ENCODE measurements at places on chromosomes 5 and 9.

GRCh38 chr9:100056561-100056960 lies 42.2 kb downstream of the ERP44 start:
- H3K4me3 ChIP-seq, result no peak overlapping the region
- H3K36me3 ChIP-seq, result no peaks in the 10 kb centered on the region
- no peaks in the 10 kb centered on the region for H3K27me3 ChIP-seq
- DNase-seq, result no peak
- no peaks in the 10 kb centered on the region for H3K4me1 ChIP-seq

DNA sequence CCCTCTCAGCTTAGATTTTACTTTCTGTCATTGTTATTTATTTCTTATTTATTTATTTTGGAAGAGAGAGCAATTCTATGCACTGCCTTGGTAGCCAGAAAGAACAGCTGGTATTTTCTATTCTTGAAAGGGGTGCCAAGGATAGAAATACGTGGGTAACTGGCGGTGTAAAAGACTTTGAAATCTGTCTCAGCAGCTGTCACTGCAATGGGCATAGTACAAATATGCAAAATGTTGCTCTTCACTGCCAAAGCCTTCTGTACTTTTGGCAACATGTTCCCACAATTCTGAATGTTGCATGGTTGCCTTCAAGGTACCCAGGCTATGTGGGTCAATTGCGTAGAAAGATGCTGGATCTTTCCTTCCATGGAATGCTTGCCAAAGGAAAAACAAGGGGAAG lies 230.2 kb upstream of the EDIL3 start:
- H3K4me3 ChIP-seq, result no peak overlapping the region
- H3K27me3 ChIP-seq, result no peaks in the 10 kb centered on the region
- no peaks in the 10 kb centered on the region for H3K4me1 ChIP-seq
- DNase-seq, result no peak

DNA sequence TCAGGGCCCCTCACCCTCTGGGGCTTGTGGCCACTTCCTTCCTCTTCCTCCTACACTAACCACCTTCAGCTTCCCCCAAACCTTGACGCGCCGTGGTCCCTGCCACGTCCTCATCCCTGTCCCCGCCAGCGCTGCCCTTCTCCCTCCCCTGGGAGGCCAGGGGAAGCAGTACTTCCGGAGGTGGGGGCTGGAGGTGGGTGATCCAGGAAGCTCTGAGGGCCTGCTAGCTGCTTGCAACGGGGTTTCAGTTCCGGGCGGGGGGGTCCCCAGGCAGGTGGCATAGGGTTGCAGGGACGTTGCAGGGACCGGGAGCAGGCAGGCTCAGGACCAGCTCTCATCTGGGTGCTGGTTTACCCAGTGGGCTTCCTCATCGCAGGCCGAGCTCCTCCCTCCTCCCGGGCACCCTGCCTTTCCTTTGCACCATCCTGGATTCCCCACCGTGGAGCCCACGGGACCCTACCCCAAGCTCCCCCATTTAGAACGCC lies 70.0 kb downstream of the RXRA start:
- H3K27me3 ChIP-seq, result no peaks in the 10 kb centered on the region
- no peak for DNase-seq
- no peak overlapping the region for H3K27ac ChIP-seq
- no peaks in the 10 kb centered on the region for H3K36me3 ChIP-seq
- H3K4me1 ChIP-seq, result no peaks in the 10 kb centered on the region

DNA sequence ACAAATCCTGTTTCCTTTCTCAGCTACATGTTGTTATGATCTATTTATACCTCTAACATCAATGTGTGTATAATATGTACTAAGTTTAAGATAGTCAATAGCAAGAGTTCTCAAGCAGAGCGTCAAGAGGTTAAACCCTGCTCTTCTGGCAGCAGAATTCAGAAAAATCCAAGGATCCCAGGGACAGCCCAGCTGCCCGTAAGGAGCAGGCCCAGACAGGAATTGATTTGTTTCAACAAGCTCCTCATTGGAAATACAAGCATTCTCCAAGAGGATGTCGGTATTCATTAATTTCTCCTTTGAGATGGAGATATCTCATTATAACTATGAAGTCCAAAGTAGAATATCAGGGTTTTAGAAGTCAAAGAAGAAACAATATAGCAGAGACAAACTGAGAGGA lies 14.9 kb downstream of the EFNA5 start:
- peaks cover 26% of the 10 kb centered on the region for H3K36me3 ChIP-seq
- peak overlapping the region; percentile 13 for H3K4me3 ChIP-seq
- H3K27ac ChIP-seq, result peak overlapping the region; percentile 21
- no peak for DNase-seq
- H3K27me3 ChIP-seq, result no peaks in the 10 kb centered on the region

- H3K27me3 ChIP-seq, result no peaks in the 10 kb centered on the region
- no peak overlapping the region for H3K4me3 ChIP-seq
- DNase-seq, result no peak
- no peaks in the 10 kb centered on the region for H3K36me3 ChIP-seq
- no peak overlapping the region for H3K27ac ChIP-seq
- H3K4me1 ChIP-seq, result peaks cover 12% of the 10 kb centered on the region
Observed at GRCh38 chr5:164009621-164010020, 504.2 kb downstream of the MAT2B start.

DNA sequence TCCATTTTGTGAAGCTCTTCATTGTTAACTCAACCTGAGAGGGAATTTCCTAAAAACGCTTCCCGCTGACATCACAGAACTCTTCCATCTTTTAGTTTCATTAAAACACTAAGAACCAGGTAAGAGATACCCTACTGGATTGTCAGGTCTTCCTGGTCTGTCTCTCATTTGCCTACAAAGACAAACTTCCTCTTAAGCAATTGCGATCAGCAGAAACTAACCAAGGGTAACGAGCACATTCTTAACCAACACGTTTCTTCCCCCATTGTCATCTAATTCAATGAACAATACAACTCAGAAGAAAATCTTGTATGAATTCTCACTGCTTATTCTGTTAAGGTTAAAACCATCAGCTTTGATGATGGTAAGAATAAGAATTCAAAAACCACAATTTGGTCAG lies 6.6 kb downstream of the FBXW11 start:
- peaks cover 29% of the 10 kb centered on the region for H3K36me3 ChIP-seq
- H3K4me3 ChIP-seq, result no peak overlapping the region
- peaks cover 60% of the 10 kb centered on the region for H3K4me1 ChIP-seq

DNA sequence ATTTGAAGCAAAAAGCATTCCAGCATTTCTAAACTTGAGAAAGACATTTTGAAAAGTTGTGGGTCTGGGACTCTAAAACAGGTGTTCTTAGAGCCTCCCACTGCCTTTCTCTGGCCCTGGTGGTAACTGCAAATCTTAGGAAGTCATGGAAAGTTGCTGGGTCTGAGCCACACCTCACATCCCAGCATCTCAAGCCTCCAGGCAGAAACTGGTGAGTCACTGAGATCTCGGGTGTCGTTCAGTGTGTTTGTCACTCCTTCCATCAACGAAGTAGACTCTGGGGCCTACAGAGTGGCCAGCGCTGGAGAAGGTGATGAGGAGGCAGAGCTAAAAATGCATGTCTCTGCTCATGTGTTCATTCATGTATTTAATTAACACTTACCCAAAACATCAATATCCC lies 59.6 kb upstream of the C5orf58 start:
- H3K27me3 ChIP-seq, result peaks cover 35% of the 10 kb centered on the region
- H3K4me1 ChIP-seq, result no peaks in the 10 kb centered on the region
- H3K4me3 ChIP-seq, result no peak overlapping the region
- no peaks in the 10 kb centered on the region for H3K36me3 ChIP-seq
- DNase-seq, result peak; percentile 24

- peaks cover 21% of the 10 kb centered on the region for H3K27me3 ChIP-seq
- no peak overlapping the region for H3K4me3 ChIP-seq
- H3K36me3 ChIP-seq, result no peaks in the 10 kb centered on the region
- no peaks in the 10 kb centered on the region for H3K4me1 ChIP-seq
- DNase-seq, result no peak
Observed at GRCh38 chr9:108722396-108722795, 133.4 kb downstream of the ACTL7B start.

GRCh38 chr9:89887286-89887685 lies 282.5 kb downstream of the GADD45G start:
- no peak for DNase-seq
- H3K36me3 ChIP-seq, result no peaks in the 10 kb centered on the region
- no peaks in the 10 kb centered on the region for H3K4me1 ChIP-seq
- no peak overlapping the region for H3K27ac ChIP-seq
- H3K27me3 ChIP-seq, result peaks cover 48% of the 10 kb centered on the region

DNA sequence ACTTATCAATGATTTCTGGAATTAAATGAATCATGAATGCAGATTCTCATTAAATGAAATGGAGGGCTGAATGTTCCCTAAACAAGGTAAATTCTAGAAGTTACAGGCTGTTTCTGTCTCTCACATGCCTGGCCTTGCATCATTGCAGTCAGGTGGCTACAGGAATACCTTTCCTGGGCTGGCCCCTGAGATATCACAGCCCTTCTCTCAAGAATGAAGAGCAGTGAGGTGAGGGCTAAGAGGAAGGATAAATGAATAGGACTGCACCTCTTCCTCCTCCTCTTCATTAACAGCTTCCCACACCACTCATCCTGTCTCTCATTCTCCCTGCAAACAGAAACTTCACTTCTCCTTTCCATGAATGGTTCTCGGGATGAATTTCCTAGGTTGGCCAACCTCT lies 22.5 kb downstream of the ARHGEF28 start:
- H3K36me3 ChIP-seq, result peaks cover 20% of the 10 kb centered on the region
- H3K4me1 ChIP-seq, result peaks cover 80% of the 10 kb centered on the region
- no peak for DNase-seq
- H3K27me3 ChIP-seq, result no peaks in the 10 kb centered on the region

- peaks cover 16% of the 10 kb centered on the region for H3K4me1 ChIP-seq
- no peaks in the 10 kb centered on the region for H3K36me3 ChIP-seq
Observed at GRCh38 chr5:39092581-39093351, 18.6 kb upstream of the RICTOR start.

DNA sequence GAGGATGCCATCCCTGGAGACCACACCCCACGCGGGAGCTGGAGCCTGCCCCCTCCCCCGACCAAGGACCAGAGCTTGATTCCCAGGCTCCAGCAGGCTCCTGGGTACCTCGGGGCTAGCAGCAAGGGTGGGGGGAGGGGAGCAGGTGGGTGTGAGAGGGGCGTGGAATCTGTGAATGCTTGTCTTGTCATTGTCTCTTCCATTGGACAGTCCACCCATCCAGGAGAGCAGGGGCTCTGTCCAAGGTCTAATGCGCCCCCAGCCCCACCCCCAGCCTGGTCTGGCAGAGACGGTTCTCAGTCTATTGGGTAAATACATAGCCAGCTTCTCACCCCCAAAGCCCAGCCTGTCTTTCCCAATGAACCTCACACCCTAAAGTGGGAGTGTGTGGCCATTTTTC lies 22.8 kb downstream of the URM1 start:
- H3K27ac ChIP-seq, result no peak overlapping the region
- H3K27me3 ChIP-seq, result peaks cover 18% of the 10 kb centered on the region
- no peak for DNase-seq
- H3K4me1 ChIP-seq, result peaks cover 13% of the 10 kb centered on the region
- peaks cover 10% of the 10 kb centered on the region for H3K36me3 ChIP-seq

DNA sequence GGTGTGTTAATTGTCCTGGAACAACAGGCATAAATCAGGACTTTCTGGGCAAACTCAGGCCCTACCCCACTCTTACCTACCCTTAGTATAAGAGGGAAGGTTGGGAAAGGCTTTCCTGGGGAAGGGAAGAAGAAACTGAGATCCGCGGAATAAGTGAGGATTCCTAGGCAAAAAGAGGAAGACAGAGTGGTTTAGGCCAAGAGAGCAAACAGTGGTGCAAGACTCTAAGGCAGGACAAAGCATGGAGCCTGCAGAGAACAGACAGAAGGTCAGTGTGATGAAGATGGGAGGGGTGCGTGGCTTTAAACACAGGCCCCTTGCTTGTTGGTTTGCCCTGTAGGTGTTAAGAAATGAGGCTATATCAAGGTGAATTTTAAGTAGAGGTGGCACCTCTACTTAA lies 69.4 kb downstream of the TMC1 start:
- H3K36me3 ChIP-seq, result no peaks in the 10 kb centered on the region
- no peak for DNase-seq
- H3K4me1 ChIP-seq, result peaks cover 30% of the 10 kb centered on the region

DNA sequence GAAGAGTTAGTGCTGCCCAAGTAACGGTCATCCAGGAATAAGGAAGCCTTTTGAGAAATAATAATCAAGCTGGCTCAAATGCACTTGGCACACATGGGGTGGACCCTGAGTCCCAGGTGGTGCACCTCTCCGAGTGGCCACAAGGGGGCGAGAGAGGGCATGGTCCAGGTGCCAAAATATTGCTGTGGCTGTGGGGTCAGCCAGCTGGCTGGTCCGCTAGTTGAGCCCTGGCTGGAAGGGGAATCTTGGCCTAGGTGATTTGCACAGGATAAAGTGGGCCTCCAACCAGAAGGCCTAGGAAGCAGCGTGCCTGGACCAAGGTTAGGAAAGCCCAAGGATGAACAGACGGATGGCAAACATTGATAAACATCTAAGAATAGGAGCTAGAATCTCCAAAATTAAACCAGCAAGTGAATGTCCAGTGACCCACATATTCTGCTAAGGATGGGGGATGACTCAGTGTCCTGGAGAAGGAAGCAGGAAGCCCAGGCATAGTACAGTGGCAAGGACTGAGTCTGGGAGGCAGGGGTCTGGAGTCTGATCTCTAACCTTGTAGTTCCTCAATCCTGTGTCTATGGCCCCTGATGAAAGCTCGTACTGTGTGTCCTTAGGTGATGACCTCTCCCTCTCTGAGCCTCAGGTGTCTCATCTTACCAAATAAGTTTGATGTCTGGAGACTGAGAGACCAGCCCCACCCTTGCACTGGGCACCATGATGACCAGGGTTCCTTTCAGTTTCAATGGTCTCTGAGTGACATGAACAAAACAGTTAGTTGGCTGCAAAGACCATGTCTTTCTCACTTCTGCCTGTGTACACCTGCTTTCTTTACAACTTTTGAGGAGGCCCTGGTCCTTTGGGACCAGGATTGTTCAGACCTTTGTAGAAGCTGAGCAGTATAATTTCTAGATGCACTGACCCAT lies 19.2 kb upstream of the SHB start:
- no peaks in the 10 kb centered on the region for H3K27me3 ChIP-seq
- no peak overlapping the region for H3K27ac ChIP-seq
- DNase-seq, result peak; percentile 67
- H3K4me1 ChIP-seq, result no peaks in the 10 kb centered on the region
- no peaks in the 10 kb centered on the region for H3K36me3 ChIP-seq

DNA sequence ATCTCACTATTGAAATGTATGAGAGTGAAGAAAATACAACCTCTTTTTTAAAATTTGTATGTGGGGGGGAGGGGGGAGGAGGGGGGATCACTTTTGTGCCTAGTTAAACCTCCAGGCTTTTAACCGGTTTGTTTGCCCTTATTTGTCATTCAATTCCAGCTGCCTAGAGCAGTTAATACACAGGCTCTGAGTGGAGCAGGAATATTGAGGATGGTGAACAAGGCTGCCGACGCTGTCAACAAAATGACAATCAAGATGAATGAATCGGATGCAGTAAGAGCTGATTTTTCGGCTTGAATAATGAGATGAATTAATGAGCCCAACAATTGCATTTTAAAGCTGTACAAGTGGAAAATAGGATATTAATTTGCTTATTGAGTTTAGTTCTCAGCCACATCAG lies 28.7 kb upstream of the SNX24 start:
- H3K4me1 ChIP-seq, result no peaks in the 10 kb centered on the region
- peaks cover 10% of the 10 kb centered on the region for H3K36me3 ChIP-seq
- DNase-seq, result no peak
- no peak overlapping the region for H3K4me3 ChIP-seq
- H3K27ac ChIP-seq, result no peak overlapping the region
